NCI-H2081 treated with DMSO at 0.1 percent for 48 hours (cell line): ENCODE measurements at places on chromosomes 7 and 10.

DNA sequence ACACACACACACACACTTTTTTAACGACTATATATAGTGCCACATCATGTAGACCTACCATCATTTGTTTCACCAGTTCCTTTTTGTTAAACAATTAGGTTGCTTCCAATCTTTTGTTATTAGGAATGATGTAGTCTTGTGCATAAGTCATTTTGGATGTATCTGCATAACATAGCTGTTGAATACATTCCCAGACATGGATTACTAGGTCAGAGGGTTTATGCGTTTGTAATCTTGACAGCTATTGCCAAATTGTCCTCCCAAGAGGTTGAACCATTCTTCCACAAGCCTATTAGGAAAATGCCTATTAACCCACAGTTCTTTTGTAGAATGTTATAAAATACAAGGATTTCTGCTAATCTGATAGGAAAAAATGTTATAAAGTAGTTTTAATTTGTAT is 87.3 kb downstream of the PALS2 start:
- no peak for DNase-seq

- no peak for DNase-seq
Measured at GRCh38 chr10:106189292-106189691, 975.2 kb downstream of the SORCS1 start.

GRCh38 chr10:61793760-61794703 is 107.5 kb upstream of the ARID5B start:
- DNase-seq, result no peak

GRCh38 chr7:22564511-22565045 is 64.6 kb upstream of the STEAP1B start:
- no peak for DNase-seq

DNA sequence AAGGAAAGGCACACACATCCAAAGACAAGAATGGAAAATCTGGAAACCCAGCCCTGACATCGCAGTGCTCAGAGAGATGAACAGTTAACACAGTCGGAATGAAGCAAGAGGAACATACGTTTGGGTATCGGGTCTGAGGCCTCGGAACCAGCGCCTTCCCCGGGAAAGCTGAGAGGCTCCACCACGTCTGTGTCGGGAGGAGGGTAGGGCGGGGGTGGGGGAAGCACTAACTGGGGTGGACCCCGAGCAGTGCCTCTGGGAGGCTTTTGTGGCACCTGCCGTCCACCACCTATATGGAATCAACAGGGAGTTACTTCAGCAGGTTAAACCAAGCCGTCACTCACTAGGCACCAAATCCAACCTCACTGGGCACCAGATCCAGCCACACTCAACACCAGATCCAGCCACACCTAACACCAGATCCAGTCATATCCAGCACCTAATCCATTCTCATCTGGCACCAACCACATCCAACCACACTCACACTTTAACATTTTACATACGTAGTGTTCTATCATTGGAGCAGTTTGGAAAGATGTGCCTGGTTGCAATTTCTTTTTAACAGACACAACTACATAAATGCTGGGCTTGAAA is 233.6 kb downstream of the COBL start:
- no peak for DNase-seq

- no peak for DNase-seq
Measured at GRCh38 chr7:155071916-155072571, 1.9 kb downstream of the HTR5A start.

- no peak for DNase-seq
Measured at GRCh38 chr10:69863580-69863979, 61.9 kb downstream of the COL13A1 start.

GRCh38 chr10:5764422-5765297 is 48.6 kb downstream of the GDI2 start:
- no peak for DNase-seq

DNA sequence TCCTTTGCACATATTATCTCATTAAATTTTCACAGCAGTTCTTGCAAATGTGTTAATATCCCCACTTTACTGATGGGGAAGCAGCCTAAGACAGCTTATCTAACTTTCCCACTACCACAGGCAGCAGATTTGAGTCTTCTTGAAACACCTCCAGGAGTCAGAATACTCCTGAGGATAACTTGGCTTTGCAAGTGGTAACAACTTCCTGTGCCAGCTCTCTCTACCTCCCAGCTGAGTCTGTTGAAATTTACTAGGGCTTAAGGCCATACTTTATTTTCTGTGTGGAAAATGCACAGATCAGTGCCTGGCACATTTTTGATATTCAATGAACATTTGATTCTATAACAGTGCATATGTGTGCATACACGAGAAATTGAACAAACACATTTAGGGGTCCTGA is 136.1 kb upstream of the COBL start:
- no peak for DNase-seq
